ENCODE measurements at places on chromosomes 3 and 15.
A peak's percentile ranks its signal among the peaks of the same experiment; 100 is the strongest.

DNA sequence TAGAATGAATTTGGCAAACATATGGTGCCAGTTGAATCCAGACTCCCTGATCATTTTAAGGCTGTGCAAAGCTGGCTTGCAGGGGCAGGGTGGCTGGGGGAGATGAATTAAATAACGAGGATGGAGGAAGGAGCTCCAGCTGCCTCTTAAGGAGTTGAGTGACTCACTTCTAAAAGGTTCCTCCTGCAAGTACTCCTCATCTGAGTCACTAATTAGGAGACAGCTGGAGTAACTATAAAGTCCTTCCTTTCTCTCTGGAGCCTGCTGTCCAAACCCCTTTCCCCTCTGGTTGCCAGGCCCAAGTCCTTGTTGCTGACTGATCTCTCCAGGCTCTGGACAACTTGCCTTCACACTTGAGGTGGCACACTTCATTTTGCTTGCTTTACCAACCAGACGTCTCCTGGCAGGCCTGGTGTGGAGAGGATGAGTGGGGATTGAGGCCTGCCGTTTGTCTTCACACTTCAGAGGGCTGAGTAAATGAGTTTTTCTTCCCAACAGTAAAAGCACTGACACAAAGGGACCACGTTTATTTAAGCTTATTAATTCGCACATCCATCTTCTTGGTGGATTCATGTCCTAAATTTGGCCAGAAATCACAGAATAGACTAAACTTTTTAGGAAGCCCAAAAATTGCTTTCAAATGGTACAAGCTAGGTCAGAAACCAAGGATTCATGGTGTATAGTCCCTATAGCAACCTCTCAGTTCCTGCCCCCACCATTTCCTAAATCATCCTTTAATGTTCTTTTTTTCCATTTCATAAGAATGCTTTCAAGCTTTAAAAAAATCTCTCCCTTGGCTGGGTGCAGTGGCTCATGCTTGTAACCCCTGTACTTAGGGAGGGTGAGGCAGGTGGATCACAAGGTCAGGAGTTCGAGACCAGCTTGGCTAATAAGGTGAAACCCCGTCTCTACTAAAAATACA is 90.5 kb upstream of the MYRIP start:
- DNase-seq, result no peak

GRCh38 chr15:58517682-58518525 is 86.1 kb downstream of the LIPC start:
- DNase-seq, result no peak

DNA sequence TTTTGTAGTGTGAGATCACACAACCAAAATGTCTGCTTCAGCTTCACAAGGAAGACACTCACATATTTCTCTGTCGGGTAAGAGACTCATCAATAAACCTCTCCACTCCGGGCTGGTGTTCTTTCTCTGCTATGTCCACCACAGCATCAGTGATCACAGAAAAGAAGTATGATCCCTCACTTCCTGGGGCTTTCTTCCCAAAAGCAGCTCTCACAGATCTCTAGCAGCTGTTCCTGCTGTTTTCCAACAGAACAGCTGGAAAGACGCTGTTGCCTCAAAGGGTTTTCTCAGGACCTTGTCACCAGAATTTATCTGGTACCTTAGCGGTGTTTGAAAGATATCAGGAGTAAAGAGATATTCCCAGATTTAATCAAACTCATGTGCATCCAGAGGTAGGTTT is 46.4 kb downstream of the GATM start:
- DNase-seq, result no peak

DNA sequence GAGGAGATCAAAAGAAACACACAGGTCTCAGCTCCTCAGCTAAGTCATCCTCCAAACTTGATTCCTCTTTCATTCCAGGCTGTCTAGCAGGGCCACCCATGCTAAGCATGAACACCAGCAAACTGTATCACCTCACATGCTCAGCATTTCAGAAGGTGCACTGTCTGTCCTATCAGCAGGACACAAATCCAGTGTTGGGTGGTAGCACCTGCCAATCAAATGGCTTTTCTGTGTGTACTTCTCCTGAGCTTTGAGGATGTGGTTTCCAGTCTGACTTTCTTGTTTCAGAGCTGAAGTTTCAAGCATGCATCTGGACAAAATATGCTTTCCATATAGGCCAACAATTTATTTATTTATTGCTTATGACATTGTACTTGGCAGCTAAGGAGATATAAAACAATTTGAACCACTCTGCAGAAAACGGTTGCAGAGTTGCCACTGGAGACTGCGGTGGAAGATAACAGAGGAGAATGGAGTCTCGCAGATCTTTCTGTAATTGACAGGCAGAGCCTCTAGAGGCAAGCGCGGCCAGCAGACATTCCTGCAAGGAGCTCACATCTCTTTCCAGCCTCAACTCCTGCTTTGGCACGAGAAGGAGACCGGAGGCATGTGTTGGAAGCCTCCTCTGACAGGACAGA is 167.1 kb upstream of the WNT5A start:
- DNase-seq, result no peak

GRCh38 chr3:118181274-118181673 is 853.4 kb downstream of the IGSF11 start:
- DNase-seq, result no peak

DNA sequence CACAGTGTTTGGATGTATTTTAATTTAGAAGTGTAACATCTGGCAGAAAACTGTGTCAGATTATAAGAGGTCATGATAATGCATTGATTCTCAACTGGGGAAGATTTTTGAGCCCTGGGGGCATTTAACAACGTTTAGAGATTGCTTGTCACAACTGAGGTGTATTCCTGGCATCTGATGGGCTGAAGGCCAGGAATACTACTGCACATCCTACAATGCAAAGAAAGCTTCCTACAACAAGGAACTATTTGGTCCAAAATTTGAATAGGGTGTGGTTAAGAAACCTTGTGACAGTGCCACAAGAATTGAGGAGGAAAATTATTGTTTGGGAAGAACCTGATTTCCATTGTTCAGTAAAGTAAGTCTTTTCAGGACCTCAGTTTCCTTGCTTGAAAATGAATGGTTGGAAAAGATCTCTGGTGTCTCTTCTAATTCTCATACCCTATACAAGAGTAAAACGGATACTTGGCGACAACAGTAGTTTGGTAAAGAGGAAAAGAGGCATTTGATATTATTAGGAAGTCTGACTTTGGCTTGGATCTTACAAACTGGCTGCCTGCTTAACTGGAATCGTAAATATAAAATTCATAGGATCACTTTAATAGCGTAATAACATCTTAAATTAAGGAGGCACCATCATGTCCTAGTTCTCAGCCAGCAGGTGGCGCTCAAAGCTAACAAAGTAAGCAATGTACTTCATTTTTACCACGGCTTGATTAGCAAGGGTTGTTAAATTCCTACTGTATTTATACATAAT is 4.3 kb downstream of the DAZL start:
- peak; percentile 78 for DNase-seq

GRCh38 chr3:175233957-175234940 is 375.1 kb downstream of the NAALADL2 start:
- DNase-seq, result no peak

DNA sequence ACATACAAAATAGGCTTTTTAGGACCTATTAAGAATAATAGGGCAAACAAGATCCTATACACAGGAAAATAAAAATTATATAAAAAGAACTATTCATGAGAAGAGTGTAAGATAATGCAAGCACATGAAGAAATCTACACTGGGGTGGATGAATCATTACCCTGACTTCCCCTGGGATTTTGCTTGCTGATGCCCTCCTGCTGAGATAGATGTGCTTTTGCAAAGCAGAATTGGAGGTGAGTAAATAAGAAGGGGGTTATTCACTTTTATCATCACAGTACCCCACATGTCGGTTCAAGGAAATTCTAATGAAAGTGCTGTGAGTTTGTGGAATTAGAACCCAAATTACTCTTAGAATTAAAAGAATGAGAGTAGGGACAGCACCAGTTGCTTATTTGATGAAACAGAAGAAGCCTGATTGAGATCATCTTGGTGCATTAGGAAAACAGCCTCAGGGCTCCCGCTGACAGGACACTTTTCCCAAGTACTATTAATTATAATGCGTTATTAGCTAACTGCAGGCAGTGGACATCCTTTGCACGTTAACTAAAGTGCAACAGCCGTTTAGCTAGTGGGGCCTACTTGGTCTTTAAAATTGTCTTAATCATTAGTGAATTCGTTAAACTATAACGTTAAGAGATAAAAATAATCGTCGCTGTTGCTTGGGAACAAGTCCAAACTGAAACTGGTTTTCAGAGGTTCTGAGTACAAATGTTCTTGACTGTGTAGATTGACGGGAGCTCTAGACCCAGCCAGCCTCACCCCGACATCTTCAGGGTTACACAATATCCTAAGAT is 48.4 kb downstream of the SLC2A2 start:
- DNase-seq, result no peak

- DNase-seq, result no peak
Observed at GRCh38 chr15:31871166-31871886, 159.0 kb upstream of the CHRNA7 start.

DNA sequence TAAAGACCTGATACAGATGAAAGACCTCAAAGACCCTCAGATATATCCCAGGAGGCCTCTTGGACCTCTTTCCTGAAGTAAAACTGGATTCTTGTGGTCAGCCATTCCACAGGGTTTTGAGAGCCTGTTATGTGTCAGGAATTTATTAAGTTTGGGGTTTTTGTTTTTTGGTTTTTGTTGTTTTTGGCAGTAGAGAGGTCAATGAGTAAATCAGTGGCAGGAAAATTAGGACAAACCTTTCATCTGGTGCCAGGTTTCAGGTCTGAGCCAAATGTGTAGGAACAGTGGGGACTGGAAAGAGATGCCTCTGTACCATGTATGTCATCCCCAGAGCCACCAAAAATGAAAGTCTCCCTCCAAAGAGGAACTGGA is 520.4 kb upstream of the MDFIC2 start:
- no peak for DNase-seq

GRCh38 chr3:40961104-40961857 is 238.0 kb upstream of the CTNNB1 start:
- DNase-seq, result no peak

GRCh38 chr3:113141543-113141942 is 69.8 kb upstream of the BOC start:
- DNase-seq, result no peak

DNA sequence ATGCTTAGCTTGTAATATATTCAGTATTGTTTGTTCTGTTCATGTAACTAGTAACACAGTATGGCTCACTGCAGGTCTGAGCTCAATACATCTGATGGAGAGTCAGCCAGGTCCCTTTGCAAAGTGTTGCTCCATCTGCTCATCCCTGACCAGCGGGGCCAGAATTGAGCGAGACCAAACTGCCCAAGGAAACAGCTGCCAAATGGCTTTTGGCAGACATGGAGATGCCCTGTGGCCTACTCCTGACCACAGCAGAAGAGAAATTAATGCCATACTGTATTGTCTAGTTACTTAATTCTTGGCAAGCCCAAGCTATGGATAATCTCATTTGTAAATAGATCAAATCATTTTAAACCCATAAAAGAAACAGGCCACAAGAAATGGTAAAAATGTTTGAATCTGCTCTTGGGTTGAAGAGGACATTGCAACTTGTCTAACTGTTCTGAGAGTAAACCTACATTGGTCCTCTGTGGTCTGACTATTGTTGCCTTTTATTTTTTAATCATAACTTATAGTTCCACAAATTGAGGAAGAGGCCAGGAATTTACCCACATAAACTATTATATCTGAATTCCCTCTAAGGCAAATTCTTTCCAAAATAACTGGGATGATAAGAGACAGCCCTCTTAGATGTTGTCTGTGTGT is 209.5 kb downstream of the EBLN2 start:
- no peak for DNase-seq

DNA sequence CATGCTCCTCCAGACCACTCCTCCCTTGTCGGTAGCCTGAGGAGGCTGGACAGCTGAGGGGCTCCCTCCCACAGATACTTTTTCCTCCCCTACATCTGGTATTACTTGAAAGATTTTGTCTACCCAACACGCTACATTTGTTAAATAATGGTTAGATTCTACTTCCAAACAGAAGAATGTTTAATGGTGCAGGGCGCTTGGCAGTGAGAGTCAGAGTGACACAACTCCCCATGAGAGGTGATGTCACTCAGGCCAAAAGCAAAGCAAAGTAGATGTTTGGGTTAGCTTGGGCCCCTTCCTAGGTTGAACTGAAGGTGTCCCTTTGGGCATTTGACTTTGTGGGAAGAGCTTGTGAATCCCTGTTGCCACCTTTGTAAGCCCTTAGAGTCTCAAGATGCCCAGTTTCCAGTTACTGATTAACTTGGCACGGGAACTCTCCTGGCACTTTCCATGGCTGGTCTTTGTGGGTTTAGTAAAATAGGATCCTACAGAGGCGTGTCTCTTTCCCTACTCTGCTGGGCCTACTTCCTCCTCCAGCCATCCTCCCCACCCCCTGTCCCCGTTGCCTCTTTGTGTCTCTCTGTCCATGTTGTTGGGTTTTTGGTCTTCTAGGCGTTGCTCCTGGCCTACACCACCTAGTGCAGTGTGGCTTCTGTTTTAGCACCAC is 5.6 kb downstream of the LIMD1 start:
- DNase-seq, result no peak

DNA sequence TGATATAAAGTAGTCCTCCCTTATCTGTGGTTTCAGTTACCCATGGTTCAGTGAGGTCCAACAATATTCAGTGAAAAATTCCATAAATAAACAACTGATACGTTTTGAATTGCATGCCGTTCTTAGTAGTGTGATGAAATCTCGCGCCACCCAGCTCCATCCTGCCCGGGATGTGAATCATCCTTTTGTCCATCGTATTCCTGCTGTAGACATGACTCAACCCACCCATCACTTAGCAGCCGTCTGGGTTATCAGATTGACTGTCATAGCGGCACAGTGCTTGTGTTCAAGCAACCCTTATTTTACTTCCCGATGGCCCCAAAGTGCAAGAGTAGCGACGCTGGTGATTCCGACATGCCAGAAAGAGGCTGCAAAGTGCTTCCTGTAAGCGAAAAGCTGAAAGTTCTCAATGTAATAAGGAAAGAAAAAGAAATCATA is 48.0 kb upstream of the MEX3B start:
- no peak for DNase-seq

GRCh38 chr15:39589193-39589814 is 8.4 kb downstream of the THBS1 start:
- DNase-seq, result no peak

DNA sequence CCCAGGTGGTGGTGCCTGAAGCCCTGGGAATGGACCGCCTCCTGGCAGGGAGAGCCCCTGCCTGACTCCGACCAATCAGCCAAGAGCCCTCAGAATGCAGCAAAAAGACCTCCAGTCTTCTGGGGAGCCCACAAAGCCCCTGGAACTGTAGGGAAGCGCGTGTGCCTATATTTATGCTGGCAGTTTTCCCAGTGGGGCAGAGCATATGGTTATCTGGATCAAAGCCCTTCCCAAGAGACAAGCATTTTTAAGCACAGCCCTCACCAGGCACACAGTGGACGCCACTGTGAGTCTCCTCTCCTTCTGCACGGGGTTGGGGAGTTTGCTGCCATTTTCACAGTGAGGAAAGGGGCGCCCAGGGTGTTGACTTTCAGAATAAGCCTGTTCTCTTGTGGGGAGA is 80.9 kb upstream of the RPL32 start:
- no peak for DNase-seq

All from activated T-cell treated with anti-CD3 and anti-CD28 coated beads for 4 hours (primary cell).